T-helper 2 cell treated with Interferon-gamma antibody and Interleukin-4, amounts not matched to agents 5 μg/mL and 100 μg/mL, for 36 hours (primary cell): ENCODE measurements at places on chromosomes 11 and 22.

GRCh38 chr11:46982797-46983452 lies 46.4 kb downstream of the CSTPP1 start:
- DNase-seq: no peak

DNA sequence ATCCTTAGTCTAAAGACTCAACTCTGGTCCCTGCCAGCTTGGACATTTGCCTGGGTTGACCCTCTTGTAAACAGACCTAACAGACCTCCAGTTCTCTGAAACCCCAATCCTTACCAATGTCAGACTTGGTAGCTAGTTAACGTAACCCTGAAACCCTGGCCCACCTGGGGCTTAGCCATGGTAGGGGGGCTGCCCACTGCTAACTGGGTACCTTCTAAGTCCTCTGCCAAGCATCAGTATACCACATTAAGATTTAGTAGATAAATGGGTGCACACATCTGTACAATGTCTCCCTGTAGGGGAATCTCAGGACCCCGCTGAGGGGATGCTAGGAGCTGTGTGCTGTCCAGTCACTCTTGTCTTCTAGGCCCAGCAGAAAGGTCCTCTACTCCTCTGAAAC lies 29.9 kb upstream of the TH start:
- no peak for DNase-seq

GRCh38 chr22:26847046-26847445 lies 189.7 kb downstream of the MIAT start:
- DNase-seq: no peak

- DNase-seq: no peak
These were observed 192.9 kb downstream of the INSC start for GRCh38 chr11:15307619-15308024.

GRCh38 chr11:20035701-20036601 lies 124.3 kb downstream of the DBX1 start:
- no peak for DNase-seq

DNA sequence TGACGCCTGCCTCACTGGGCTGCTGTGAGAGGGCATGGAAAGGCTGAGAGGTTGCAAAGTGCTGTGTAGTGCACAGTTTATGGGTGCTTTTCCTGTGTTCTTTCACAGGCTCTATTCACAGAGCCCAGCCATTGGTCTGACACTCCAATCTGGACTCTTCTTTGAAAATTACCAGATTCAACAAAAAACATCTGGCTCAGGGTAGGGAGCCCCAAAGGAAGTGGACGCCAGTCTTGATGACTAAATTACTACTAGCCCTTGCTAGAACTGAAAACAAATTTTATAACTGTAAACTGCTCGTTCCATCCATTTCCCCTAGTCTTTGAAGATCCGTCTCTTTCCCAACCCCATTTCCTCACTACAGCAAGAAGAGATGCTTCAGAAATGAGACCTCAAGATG lies 178.6 kb downstream of the TENM4 start:
- DNase-seq: no peak

GRCh38 chr22:26484360-26484706 lies 656 bp downstream of the SRRD start:
- DNase-seq: no peak

DNA sequence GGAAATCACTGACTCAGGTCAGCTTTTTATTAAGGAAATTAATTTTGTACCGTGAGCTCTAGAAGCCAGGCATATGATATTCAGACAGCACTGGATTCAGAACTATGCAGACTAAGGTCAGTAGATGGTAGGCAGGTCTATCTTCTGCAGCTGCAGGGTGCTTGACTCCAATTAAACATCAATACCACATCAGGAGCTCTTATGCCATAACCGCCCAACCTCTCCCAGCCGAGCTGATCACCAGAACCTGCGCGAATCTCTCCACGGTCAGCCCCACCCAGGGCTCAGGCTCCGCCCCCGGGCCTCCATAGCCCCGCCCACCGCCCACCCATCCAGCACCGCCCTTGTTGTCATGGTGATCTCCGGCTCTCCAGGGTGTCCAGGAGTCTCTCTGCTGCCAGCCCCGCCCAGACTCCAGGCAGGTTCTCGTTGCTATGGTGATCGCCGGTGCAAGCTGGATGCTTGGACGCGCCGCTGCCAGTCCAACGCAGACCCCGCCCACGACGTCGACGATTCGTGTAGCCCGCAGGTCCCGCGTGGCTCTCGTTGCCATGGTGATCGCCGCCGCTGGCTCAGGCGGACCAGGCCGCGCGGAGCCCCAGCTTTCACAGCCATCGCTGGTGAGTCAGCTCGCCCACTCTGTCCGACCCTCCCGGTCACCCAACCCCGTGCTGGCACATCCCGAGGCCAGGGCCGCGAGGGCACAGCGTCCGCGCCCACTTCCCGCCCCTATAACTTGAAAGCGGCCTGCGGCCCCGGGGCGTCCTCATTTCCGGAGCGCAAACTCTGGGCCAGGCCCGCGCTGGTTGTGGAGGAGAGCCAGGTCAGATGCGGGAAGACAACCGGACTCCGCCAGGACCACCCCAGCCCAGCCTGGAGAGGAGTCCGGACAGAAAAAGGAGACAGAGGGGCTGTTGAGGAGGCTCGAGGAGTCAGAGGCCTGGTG lies at the start of gene RAB36:
RAB36 (plus strand) TSS at position 546 of the 946 bp plus-strand sequence. CDS start 1,140 bp downstream, outside the sequence.
- DNase-seq: peak; percentile 78

- no peak for DNase-seq
These were observed 55.7 kb downstream of the NRXN2 start for GRCh38 chr11:64667154-64667745.
